Stimulated activated CD8-positive, alpha-beta memory T cell treated with anti-CD3 and anti-CD28 coated beads, Interleukin-7, amount 100 ng/mL, for 1 hour (primary cell): ENCODE measurements at places on chromosomes 3 and 15.

GRCh38 chr3:62771331-62772072 is 103.7 kb downstream of the CADPS start:
- no peak for DNase-seq

- DNase-seq, result no peak
These were observed 7.7 kb upstream of the RFTN1 start for GRCh38 chr3:16520970-16521881.

- no peak for DNase-seq
These were observed 16.0 kb downstream of the GOLGA8S start for GRCh38 chr15:23370578-23370977.

DNA sequence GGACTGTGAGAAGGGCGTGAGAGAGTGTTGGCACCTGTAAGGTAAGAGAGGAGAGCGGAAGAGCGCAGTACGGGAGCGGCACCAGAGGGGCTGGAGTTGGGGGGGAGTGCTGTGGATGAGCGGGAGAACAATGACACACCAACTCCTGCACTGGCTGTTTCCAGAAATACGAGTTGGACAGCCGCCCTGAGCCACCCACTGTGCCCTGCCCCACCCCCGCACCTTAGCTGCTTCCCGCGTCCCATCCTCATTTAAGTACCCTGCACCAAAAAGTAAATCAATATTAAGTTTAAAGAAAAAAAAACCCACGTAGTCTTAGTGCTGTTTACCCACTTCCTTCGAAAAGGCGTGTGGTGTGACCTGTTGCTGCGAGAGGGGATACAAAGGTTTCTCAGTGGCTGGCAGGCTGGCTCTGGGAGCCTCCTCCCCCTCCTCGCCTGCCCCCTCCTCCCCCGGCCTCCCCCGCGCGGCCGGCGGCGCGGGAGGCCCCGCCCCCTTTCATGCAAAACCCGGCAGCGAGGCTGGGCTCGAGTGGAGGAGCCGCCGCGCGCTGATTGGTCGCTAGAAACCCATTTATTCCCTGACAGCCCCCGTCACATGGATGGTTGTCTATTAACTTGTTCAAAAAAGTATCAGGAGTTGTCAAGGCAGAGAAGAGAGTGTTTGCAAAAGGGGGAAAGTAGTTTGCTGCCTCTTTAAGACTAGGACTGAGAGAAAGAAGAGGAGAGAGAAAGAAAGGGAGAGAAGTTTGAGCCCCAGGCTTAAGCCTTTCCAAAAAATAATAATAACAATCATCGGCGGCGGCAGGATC is at the start of gene SOX2:
Gene SOX2 (plus strand): TSS at position 601 of the 811 bp plus-strand sequence. CDS start 436 bp downstream, outside the sequence.
- DNase-seq, result no peak

DNA sequence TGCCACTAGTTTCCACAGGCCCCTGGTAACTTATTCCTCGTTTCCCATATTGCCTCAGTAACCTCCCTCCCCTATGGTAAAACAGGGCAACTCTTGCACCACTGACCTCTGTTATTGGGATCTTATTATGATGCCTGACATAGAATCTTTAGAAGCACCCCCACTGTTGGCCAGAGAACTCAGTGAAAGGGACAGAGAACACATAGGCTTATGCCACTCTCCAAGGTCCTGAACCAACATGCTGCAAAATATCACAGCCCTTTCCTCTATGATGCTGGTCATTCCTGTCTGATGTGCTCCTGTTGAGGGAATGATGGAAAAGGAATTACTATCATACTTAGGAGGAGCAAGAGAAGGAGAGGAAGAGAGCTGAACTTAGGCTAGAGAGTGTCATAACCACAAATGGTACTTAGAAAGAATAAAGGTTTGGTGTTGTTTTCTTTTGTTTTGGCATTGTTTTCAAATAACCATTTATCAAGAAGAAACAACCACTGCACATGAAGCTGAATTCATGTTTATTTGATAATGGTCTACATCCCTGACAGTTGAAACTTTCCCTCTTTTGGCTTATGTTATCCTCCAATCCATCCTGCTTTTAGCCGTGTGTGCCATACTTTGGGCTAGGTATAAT is 330.2 kb downstream of the EPHB1 start:
- DNase-seq, result no peak

DNA sequence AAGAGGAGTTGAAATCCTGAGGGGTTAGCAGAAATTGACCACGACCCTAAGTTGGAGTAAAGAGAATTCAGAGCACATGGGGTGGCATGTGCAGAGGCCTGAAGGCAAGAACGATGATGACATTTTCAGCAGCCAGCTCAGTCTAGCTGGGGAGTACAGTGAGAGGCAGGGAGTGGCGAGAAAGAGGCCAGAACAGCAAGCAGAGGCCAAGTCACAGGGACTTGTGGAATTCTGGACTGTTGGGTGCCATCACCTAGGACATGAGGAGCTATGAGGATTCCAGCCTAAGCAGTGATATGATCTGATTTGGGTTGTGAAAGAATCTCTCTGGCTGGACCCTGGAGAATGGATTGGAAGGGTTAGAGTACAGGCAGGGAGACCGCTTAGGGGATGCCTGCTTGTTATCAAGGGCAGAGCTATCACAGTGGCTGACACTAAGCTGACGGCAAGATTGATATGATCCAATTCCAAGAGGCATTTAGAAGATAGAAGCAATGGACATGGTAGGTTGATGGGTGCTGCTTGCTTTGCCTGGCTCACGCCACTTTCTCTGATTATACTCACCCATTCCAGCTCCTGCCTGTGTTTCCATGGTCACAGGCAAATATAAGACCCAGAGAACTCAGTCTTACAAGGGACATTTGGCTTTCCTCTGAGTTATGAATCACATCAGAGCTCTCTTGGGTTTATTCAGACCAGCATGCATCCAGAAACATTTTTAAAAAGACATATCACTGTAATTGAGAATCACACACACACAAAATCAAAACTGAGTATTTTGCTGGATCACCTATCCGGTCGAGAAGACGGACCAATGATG is 66.4 kb downstream of the LRTM1 start:
- DNase-seq, result no peak

DNA sequence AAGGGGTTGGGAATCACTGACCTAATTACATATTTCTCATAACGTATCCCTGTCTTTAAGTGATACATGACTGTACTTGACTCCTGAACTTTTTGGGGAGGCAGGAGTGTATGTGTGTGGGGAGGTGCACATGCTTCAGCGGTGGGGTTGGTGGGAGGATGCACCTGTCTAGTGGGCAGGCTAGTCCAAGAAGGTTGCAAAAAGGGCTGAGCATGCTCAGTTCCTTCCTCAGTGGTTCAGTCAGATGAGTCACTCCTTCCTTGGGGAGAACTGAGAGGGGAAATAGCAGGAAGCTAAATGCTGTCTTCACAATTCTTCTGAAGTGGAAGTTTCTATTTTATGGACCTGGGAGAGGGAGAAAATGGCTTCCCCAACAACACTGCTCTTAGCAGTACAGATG is 24.6 kb upstream of the AP4E1 start:
- no peak for DNase-seq

DNA sequence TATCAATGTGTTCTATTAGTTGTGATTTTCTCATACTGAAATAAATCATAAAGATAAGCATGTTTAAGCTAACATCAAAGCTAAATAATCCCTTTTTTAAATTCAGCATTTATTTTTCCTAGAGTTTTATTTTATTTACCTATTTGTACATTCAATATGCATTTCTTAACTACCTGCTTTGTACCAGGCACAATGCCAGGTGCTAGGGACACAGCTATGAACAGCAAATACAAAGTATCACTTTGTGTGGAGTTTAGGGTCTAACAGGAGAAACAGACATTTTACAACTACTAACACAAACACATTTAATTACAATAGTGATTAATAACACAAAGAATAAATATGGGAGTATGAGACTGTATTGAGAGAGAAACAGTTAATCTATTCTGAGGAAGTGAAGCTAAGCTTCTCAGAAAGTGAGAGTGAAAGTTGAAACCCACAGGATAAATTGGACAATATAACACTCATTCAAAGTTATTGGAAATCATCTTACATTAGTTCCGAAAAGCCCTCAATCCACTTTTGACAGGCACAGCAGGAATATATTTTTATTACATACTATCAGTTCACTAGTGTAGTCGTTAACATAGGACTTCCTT is 159.6 kb downstream of the GBE1 start:
- no peak for DNase-seq

DNA sequence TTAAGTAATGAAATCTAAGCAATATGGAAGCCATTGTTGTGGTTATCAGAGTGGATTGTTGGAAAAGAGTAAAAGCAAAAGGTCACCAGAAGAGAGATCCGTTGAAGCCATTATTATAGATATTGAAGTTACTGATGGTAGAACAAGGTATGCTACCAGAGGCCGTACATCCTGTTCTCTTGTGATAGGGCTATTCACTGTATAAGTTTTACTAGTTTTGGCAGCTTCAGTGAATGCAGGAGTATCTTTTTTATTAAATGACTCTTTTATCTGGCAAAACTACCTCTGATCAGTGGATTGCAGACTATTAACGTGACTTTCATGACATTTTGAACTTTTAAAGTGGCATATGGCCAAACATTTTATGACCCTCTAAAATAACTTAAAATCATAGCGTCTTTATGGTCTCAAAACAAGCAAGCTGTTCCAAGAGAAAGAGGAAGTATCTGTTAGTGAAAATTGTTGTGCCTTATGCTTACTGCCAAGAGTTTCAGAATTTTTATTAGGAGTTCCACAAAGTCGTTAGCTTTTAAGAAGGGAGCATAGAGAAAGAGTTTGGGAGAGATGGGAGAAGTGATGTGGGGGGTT is 102.9 kb downstream of the LRRC49 start:
- DNase-seq, result no peak

DNA sequence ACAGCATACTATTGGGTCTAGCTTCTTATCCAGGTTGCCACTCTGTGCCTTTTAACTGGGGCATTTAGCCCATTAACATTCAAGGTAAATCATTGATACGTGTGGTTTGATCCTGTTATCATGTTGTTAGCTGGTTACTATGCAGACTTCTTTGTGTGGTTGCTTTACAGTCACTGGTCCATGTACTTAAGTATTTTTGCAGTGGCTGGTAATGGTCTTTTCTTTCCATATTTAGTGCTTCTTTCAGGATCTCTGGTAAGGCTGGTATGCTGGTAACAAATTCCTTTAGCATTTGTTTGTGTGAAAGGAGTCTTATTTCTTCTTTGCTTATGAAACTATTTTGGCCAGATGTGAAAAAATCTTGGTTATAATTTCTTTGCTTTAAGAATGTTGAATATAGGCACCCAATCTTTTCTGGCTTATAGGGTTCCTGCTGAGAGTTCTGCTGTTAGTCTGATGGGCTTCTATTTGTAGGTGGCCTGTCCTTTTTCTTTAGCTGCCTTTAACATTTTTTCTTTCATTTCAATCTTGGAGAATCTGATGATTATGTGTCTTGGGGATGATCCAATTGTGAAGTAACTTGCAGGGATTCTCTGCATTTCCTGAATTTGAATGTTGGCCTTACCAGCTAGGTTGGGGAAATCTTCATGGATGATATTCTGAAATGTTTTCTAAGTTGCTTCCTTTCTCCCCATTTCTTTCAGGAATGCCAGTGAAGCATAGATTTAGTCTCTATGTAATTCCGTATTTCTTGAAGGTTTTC is 39.3 kb downstream of the CCR1 start:
- DNase-seq, result no peak

- DNase-seq, result no peak
These were observed 112.3 kb downstream of the PTPRG start for GRCh38 chr3:61673651-61674050.

DNA sequence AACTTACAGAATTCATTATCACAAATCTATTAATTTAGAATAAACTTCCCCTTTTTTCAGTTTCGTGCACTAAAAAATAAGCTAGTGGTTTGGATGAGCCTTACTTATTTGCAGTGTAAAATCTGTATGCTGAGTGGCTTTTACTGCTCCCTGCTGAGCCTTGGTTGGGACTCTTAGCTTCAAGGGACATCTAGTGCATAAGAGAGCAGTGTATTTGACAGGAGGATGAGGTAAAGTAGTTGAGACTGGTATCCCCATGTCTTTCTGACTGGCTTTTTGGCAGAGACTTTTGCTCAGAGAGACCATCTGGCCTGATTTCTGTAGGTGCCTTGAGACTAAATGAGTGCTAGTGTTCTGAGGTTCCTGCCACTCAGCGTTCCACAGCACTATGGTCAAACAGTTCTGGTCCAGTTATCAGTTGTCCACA is 11.8 kb downstream of the CAPN7 start:
- DNase-seq, result no peak

- no peak for DNase-seq
These were observed 126.0 kb downstream of the ADAMTS17 start for GRCh38 chr15:100215843-100216169.

DNA sequence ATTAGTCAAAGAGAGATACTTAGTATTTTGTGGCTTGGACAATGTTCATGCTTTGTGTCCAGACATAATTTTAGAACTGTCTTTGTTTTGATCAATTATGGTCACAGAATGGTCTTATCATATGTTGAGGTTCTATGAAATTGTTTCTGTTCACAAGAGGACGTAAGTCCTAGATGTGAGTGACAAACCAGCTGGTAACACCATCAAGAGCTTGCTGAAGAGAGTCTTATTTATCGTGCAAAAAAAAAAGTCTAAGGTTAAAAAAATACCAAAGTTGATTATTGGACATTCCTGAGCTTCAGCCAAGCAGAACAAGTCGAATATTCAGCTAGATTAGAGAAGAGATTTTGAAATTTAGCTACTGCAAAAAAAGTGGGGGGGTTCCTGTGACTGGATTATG is 495.9 kb upstream of the NAALADL2 start:
- DNase-seq, result no peak

GRCh38 chr15:61226361-61227256 is 2.5 kb downstream of the RORA start:
- DNase-seq, result no peak

DNA sequence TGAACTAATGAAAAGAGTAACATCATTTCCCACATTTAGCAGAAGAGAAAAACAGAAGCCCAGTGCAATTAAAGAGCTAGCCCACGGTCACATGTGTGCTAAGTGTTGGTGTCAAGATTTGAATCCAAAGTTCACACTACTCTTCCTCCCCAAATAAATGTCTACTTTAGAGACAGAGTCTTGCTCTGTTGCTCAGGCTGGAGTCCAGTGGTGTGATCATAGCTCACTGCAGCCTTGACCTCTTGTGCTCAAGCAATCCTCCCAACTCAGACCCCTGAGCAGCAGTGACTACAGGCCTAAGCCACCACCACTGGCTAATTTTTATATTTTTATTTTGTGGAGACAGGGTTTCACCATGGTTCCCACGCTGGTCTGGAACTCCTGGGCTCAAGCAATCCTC is 4.8 kb downstream of the OSBPL10 start:
- no peak for DNase-seq

DNA sequence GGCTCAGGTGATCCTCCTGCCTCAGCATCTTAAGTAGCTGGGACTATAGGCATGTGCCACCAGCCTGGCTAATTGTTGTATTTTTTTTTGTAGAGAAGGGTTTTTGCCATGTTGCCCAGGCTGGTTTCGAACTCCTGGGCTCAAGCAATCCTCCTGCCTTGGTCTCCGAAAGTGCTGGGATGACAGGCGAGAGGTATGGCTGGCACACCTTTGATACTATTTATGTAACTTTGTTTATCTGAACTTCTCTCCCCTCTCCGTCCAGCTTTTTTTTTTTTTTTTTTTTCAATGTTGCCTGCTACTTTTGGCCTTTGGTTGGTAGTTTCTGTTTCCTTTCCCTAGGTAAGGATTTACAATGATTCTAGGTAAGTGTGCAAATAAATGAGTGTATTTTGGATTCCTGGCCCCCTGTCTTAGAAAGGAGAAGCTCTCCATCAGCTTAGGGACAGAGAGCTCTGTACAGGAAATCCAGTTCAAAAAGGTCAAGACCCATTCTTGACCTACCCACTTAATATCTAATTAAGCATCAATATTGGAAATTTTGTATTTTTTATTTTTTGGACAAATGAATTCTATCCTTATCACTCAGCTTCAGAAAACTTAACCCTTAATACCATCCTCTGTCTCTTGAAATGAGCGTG is 6.8 kb downstream of the ARL6IP5 start:
- no peak for DNase-seq

- DNase-seq, result no peak
These were observed 390.6 kb upstream of the WNT5A start for GRCh38 chr3:55877703-55878102.
